ENCODE measurements at places on chromosomes 7 and 10.

GRCh38 chr10:49158404-49158803 is 24.6 kb upstream of the FAM170B start:
- DNase-seq = no peak

- DNase-seq = no peak
Observed at GRCh38 chr10:10294881-10295529, 722.7 kb upstream of the CELF2 start.

- DNase-seq = peak; percentile 95
Observed at GRCh38 chr10:27155066-27155754, at the start of gene MASTL. Gene MASTL (plus strand): TSS chr10:27155352. CDS start chr10:27155427, 75 bp downstream.

DNA sequence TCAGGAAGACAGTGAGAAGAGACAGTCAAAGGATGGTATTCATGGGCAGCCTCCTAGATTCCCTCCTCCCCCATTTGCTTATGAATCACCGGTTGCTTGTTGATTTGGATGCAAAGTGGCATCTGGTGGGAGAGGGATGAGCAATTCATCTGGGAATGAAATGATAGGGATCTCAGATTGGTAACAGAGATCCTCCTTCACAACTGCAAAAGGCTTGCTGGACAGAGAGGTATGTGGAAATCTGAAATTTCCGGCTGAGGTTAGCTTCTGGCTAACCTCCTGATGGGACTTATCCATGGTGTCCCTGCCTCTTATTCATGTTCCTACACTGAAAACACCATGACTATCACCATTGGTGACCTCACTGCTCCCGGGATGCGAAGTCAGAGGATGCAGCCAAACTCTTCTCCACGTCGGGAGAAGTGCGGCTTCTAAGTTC is 48.4 kb upstream of the PODXL start:
- no peak for DNase-seq

GRCh38 chr7:108492742-108493141 is 33.2 kb downstream of the PNPLA8 start:
- no peak for DNase-seq

GRCh38 chr7:47390914-47391313 is 191.0 kb downstream of the TNS3 start:
- DNase-seq = no peak

DNA sequence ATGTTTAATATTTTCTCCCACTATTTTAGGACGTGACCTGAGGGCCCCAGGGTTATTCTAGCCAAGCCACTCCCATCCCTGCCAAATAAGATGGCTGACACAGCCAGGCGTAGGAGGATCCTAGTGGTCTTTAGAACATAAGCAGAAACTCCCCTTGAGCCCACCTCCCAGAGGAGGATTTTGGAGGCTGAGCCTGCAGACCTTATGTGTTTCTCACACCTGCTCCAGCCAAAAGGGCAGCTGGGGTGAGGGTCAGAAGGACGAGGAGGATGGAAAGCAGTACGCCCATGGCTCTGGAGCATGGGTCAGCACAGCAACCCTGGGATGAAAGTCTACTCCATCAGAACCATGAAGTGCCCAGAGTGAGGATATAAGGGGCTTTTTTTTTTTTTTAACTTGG is 39.9 kb downstream of the PDLIM1 start:
- DNase-seq = no peak

DNA sequence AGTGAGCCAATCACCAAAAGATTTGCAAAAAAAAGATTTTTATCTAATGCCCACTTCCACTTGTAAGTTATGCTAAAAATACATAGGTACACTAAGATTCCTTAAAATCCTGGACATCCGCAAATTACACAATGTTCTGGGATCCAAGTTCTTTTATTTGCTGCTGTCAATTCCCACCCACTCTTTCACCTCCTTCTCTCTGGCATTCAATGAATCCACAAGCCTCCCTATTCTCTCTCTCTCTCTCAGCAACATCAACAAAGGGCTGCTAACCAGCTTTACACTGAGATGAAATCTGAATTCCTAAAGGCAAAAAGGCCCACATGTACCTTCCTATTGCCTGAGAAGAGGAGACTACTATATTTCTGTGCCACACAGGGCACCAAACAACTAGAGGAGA is 99.9 kb downstream of the ARMH3 start:
- DNase-seq = no peak

DNA sequence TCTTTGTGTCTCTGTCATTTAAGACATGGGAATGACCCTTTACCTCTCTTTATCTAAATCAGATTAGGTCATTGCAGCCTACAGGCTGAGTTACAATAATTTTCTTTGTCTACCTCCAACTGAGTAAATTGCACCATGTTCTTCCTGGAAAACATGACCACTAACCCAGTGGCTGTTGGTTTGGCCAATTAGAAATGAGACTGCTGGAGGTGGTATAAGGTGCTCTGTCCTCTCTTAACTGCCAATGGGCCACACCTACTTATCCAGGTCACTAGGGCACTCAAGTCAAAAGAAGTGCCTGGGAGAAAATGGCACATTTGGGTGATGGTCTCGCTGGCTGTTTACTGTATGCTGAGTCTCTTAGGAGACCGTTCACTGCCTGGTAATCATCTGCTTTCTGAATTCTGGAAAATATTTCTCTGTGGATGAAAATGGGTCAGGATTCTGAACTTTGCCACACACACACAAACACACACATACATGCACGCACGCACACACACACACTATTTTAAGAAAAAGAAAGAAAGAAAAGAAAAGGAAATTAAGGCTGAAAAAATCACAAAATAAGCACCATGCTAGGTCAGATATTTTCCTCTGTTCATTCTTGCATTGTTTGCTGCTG is 16.4 kb downstream of the STAMBPL1 start:
- no peak for DNase-seq
